RCC 7860 (cell line): ENCODE measurements at places on chromosomes 7 and 10.
A peak's percentile ranks its signal among the peaks of the same experiment; 100 is the strongest.

DNA sequence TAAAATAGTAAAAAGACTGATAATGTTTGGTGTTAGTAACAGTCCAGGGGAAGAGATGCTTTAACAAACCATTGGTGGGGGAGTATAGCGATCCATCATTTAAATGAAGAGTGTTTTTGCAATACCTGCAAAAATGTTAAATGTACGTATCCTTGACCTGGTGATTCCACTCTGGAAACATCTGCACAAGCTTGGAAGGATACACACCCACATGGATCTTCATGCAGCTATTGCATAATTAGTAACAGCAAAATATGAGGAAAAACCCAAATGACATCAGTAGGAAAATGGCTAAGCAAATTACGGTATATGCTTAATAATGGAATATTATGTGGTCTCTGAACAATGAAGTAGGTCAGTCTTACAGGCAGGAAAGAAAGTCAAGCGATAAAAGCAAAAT lies 20.5 kb downstream of the WNT2 start:
- DNase-seq, result no peak

DNA sequence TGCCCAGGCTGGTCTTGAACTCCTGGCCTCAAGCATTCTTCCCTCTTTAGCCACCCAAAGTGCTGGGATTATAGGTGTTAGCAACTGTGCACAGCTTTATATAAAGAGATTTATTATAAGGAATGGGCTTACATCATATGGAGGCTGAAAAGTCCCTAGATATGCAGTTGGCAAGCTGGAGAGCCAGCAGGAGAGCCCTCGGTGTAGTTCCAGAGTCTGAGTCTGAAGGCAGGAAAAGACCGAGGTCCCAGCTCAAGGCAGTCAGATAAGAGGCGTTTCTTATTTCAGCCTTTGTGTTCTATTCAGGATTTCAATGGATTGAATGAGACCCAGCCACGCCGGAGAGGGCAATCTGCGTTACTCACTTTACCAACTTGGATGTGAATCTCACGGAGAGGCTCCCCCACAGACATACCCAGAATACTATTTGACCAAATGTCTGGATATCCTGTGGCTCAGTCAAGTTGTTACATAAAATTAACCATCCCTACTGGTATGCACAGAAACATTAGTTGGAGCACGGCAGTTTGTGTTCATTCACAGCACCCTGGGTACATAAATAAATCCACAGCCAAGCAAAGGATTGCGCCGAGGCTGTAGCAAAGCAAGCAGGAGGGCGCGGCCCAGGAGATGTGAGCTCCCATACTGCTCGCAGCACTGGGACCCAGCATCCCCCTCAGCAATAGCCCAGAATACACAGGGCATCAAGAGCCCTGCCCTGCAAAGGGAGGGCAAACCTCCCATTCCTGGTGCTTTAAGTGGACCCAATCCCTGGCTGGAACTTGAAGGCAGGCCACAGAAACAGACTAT lies 158.4 kb upstream of the ZNF32 start:
- DNase-seq, result no peak

GRCh38 chr10:79273604-79274003 lies 73.7 kb upstream of the PPIF start:
- no peak for DNase-seq

- no peak for DNase-seq
Observed at GRCh38 chr10:15227611-15228372, 59.3 kb upstream of the NMT2 start.

- DNase-seq, result no peak
Observed at GRCh38 chr7:133662830-133663229, 410.0 kb downstream of the EXOC4 start.

- no peak for DNase-seq
Observed at GRCh38 chr10:3054183-3054850, 13.0 kb upstream of the PFKP start.

DNA sequence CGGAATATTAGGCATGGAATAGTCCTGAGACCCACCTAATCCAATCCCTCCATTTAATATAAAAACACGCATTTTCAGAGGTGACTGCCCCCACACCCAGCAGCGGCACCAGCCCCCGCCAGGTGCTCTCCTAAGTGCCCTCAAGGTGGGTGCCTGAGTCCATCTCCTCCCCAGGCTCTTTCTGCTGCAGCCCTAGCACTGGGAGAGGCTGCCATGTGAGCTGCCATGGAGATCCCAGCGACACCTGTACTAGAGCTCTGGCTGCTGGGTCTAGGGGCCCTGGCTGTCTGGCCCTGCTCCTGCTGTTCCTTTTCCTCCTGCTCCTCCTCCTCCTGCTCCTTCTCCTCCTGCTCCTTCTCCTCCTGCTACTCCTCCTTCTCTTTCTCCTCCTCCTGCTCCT lies 191.1 kb upstream of the BMPER start:
- no peak for DNase-seq

DNA sequence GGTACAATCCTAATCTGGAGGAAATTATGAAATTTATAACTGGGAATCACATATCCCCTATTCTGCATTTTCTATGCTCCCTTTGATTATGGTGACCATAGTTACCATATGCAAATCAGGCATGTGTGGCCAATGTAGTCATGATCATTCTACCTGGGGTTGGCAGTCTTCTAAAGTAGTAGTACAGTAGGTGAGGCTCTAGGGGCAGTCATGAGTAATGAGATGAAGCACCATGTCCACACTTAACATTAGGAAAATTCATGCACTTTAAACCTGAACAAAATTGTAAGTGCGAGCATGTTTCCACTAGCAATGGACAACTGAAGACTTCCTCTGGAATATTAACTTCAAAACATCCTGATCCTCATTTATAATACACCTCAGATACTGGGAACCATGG lies 545.9 kb downstream of the SUGCT start:
- DNase-seq, result peak; percentile 41

- DNase-seq, result no peak
Observed at GRCh38 chr10:109166935-109167334, 756.4 kb downstream of the XPNPEP1 start.

DNA sequence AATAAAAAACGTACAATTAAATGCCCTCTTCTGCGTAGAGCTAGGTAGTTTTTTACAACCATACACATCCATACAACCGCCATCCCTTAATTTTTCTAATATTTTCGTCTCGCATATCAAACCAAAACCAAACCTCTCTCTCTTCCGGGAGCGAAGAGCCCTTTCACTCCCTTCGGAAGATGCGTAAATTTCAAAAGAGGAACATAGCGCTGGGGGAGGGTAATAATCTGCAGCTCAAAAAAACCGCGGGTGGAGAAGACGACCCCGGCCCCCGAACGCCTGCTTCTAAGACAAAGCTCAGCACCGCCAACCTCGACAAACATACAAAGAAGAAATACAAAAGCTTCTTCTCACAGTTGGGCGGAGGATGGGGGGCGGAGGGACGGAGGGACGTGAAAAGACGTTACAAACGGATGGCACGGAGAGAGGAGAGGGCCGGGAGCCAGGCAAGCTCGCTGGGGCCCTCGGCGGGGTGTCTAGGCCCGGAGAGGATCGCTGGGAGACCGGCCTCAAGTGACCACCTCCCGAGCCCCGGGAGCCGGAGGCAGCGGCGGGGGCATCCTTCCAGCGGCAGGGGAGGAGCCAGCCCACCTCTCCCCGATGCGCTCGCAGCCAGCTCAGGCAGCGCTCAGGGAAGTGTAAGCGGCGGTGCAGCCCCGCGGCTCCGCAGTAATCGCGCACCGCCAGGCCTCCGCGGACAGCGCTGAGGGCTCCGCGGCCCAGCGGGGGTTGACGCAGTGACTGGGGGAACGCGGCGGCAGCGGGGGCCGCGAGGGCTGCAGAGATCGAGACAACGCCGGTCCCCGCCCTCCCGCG lies 851 bp downstream of the MKRN1 start:
- no peak for DNase-seq

DNA sequence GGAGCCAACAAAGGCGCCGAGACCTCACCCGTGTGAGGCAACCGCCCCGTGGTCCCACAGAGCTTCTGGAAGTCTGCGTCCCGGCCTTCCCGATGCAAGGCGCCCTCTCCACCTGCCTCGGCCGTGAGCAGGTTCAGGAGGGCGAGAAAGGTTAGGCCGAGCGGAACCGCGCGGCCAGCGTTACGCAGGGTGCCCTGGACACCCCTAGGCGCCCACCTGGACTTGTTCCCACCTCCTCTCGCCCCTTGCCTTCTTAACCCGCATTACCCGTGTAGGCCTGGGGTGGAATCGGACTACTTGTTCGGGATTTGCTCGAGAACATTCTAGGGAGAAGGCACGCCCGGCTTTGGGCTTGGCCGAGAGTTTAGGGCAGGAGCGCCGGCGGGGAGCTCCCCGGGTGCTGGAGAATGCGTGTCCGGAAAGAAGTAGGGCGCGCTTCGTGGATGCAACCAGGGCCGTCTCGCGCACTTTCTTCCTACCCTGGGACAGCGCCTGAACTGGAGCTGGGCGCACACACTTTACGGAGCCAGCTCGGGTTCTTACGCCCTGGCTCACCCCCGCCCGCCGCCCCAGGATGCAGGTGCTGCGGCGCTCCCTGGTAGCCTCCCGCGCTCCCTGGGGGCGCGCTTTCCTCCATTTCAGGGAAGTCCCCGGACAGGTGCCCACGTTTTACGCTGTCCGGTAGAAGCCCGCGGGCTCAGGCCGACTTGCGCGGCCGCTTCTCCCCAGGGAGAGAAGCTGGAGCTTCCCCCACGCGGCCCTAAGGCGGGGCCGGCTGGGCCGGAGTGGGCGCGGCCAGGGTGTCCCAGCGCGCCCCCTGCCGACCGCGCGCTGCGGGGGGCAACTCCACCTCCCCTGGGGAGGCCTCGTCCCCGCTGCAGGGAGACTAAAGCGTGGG lies 74.5 kb downstream of the INSIG1 start:
- no peak for DNase-seq

DNA sequence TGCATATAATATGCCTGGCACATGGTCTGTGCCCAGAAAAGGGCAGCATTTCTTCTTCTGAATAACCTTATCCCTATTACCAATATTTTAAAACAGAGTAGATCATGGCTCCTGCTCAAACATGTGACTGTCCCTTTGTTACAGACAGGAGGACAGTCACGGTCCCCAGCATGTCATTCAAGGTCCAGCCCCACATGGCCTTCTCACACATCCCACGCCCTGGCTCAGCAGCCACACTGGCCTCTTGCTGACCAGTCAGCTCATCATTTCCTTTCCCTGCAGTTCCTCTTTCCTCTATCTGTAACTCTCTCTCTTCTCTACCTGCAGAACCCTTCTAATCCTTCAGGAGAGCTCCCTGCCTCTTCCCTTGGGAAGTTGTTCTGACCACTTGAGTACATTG lies 167.8 kb downstream of the CHN2 start:
- DNase-seq, result no peak

DNA sequence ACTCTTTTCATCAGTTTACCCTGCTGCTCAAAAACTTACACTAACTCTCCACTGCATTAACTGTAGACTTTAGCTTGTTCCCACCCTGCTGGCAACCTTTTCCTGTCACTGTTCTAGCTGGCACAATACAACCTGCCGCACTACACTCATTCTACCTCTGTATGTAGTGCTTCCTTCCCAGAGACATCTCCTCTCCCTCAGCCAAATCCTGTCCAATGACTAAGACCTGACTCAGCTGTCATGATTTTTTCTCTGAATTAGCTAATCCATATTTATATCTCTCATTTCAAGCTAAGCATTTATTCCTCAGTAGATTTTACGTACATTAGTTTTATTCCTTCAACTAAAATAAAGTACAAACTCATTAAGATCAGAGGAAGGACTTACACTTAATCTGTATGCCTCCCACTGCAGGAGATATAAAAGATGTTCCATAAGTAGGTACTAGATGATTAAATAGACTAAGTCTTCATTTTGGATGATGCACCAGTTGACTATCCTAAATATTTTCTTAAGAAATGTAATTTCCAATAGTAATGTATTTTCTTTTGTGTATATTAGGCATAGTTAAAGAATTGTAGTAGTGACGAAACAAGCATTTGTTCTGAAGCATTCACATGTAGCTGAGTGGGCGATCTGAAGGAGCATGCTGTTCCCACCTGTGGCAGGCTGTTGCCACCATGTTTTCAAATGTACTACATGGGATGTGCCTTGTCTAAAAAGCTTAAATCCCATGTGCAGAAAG lies 189.1 kb downstream of the SKAP2 start:
- peak; percentile 61 for DNase-seq

- DNase-seq, result no peak
Observed at GRCh38 chr10:104122225-104123107, 495 bp downstream of the SFR1 start.

GRCh38 chr10:86662186-86663045 lies 5.9 kb upstream of the LDB3 start:
- DNase-seq, result no peak

GRCh38 chr10:58424176-58424575 lies 39.0 kb downstream of the TFAM start:
- DNase-seq, result peak; percentile 85

GRCh38 chr7:43072530-43072929 lies 39.9 kb upstream of the HECW1 start:
- no peak for DNase-seq

DNA sequence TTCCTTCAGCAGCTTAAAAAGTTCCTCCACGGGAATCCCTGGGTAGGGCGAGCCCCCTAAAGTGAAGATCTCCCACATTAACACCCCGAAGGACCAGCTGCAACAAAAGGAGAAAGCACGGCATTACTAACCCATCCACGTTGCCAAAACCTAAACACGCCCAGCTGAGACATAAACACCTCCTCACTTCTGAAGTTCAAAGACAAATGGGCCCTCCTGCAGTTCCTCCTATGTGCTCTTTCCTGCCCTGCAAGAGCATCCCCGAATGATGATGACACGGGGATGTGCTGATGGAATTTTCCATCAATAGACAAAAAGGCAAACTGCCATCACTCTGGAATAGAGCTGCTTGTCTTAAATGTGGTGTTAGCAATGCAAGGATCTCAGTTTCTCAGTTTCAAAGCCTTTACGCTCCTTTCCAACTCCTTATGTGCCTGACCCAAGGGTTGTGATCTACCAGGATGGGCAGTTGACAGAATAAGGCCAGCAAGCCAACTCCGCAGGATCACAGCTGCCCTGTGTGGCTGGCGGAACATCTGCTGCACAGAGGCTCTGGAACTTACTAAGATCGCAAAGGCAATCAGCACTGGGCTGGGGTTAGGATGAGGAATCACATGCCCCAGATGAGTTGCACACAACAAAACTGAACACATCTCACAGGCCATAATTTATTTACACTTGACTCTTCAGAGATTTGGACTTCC lies 112.7 kb downstream of the FGFR2 start:
- DNase-seq, result no peak

DNA sequence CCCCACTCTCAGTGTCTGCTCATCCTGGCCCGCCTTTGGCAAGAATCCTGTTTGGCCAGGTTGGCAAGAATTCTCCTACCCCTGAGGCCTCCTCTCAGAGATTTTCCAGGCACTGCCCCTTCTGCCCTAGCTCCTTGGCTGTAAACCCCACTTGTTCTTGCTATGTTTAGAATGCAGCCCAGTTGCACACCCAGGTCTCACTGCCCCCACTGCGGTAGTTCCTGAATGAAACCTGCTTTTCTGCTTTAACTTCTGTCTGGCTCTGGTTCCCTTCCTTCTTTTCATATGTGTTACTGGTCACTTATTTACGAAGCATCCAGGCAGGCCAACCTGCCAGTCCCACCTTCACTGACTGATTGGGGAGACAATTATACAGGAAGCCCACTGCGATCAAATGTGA lies 576.9 kb downstream of the GLRX3 start:
- DNase-seq, result no peak

DNA sequence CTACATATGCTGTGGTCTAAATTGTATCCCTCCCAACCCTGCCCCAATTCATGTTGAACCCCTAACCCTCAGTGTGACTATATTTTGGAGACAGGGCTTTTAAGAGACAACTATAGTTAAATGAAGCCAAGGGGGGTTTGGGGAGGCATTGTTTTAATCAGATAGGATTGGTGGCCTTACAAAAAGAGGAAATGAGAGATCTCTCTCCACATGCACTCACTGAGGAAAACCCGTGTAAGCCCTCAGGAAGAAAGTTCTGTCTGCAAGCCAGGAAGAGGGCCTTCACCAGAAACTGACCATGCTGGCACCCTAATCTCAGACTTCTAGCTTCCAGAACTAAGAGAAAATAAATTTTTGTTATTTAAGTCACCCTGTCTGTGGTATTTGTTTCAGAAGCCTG lies 276.7 kb downstream of the KIF20B start:
- no peak for DNase-seq
